Psoas muscle (tissue), 8 donors: ENCODE measurements at places on chromosomes 4 and X.

DNA sequence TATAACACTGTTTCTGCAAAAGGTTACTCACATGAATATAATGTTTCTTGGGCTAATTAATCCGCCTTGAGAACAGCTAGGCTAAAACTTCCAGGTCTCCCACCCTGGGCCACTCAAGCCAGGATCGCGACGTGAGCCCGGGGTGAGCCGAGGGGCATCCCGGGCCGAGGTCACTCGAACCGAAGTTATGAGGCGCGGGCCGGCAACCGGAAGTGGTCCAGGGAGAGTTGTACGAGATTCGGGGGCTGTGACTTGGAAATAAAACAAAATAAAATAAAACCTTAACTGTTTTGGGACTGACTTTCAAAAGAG, 317 bp downstream of the CMC4 start:
- DNase-seq = no peak

- DNase-seq = no peak
Measured at GRCh38 chrX:79556800-79557199, 189.7 kb upstream of the ITM2A start.

GRCh38 chrX:109672239-109672638, 47.3 kb upstream of the KCNE5 start:
- no peak for DNase-seq

DNA sequence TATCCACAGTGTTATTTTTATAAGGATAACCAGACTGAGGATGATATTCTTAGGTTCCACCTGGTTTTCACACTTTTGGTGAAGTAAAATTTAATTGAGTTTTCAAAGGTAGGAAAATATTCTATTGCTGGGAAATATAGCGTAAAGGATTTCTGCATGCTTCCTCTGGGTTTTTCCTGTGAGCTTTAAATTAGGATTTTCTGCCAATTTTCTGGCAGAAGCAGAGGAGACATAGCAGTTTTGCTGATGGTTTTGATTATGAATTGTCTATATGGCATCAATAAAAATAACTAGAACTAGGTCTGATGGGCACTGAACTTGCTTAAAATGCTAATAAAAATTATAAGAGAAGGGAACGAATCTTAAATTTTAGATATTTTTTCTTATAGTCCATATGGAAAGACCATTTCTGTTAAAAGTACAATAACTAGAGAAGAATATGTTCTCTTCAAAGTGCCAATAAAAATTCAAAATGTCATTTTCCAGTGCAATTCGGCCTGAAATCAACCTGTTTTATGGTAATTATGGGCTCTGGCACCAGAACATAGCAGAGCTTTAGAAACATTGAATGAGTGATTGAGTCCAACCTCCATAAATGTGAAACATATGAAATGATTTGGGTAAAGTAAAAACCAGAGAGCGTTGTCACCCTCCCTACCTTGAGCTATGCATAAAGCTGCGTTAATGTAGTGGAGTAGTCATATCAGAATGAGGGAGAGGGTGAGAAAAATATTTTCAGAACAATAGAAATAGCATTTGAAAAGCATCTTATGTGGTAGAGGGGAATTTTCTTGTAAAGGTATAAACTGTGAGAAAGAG, 279.7 kb downstream of the SPRY1 start:
- DNase-seq = no peak

GRCh38 chrX:19846995-19847790, 40.2 kb downstream of the SH3KBP1 start:
- peak; percentile 41 for DNase-seq

- DNase-seq = peak; percentile 71
Measured at GRCh38 chr4:158670975-158671664, 567 bp downstream of the C4orf46 start.

GRCh38 chr4:130403221-130403620, 1307.3 kb downstream of the C4orf33 start:
- no peak for DNase-seq

- DNase-seq = no peak
Measured at GRCh38 chrX:72358313-72358712, 52.6 kb upstream of the CITED1 start.

GRCh38 chr4:4559596-4559995, 17.7 kb upstream of the STX18 start:
- no peak for DNase-seq

DNA sequence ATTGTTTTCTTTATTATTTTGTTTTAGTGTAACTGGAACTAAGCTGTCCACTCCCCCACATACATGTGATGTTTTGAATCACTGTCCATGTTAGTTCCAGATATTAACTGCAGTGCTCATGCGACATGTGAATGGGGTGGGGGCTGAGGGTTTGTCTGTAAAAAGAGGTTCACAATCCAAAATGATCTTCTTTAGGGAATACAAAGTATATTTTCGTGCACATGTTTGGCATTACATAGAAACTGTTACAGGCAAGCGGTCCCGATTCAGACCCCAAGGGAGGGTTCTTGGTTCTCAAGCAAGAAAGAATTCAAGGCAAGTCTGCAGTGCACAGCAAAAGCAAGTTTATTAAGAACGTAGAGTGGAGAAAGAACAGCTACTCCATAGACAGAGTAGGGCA, 296.5 kb upstream of the CLNK start:
- DNase-seq = no peak

GRCh38 chr4:140222171-140222570, 68.2 kb upstream of the MAML3 start:
- DNase-seq = no peak

GRCh38 chr4:26088433-26088928, 174.5 kb downstream of the SMIM20 start:
- DNase-seq = no peak

GRCh38 chr4:128349921-128350320, 62.3 kb upstream of the PGRMC2 start:
- no peak for DNase-seq

DNA sequence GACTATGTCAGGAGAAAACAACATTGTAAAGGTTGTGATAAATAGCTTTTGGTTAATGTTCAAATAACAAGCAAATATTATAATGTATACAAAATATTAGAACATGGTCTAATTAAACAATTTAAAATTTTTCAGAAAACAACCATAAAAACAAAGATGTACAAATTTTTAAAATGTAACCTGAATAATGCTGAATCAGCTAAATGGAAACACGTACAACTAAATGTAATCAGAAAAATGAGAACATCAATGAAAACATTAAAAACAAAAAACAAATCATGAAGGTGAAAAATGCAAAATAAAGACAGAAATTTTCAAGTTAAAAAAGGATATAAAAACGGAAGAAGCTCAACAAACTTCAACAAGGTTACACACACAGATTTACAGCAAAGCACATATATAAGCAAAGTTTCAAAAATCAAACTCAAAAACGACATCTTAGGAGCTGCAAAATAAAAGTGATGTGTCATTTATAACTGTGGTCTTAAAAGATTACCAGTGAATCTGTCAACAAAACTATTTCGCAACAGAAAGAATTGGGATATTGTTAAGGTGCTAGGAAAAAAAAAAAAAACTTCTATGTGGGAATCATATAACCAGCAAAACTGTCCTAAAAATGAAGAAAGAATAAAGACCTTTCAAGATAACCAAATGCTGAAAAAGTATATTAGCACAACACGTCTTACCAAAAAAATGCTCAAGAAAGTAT, 31.8 kb downstream of the ZNF732 start:
- DNase-seq = no peak

- DNase-seq = no peak
Measured at GRCh38 chr4:5752376-5753184, 41.6 kb downstream of the EVC start.

DNA sequence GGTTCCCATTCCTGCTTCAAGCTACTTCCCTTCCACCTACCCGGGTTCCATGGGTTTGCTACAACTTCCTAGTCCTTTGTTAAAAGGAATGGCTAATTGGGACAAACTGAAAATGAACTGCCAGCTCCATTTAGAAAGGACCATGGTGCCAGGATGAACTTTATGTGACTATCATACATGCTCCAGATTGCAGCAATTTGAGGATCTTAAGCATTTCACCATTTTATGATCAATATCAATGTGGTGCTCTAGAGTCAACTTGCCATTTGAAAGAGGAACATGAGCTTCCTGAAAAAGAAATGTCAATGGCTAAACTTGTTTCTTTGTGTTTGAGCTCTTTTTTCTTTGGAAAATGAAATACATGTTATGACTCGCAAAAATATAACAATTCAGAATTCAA, 92.7 kb upstream of the IL15 start:
- no peak for DNase-seq

DNA sequence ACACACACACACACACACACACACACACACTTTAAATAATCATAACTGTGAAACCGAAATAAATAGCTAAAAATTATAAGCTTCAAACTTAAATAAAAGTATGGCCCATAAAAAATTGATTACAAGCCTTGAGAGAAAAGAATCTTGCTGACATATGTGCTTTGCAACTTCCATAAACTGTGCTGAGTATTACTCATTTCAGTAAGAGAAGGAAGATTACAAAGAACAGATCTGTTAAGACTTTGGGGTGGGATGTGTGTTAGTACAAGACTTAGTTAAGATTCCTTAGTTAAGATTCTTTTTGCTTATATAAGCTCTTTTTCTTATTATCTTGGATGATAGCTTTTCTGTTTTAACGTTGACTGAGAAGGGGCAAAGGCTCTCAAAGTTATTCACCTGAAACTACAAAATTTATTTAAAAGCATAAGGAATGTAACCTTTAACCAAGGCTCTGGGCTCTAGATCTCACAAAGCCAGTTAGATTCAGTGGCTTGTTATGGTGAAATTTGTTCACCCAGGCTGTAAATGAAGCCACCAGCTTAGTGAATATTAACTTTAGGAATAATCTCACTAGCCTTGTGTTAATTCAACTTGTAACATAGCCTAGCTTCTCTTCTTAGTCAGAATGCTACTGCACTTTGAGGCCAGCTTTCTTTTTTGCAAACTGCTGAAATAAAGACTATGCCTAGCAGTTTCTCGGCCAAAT, 58.2 kb downstream of the ARSJ start:
- no peak for DNase-seq

DNA sequence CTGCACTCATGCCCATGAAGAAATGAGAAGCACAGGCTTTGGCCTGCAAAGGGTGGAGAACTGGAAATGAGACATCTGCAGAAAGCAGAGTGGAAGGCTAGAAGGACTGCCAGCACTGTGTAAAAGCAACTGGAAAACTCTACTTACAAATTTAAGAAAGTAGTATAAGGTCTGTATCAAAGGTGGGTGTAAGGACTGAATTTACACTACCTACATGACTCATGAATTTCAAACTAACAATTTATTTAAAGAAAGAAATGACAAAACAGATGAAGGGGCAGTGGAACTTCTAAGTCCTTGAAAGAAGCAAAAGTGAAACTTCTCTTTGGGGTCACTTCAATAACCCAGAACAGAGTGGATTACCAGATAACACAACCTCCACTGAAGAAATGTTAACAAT, 71.2 kb downstream of the SLC10A7 start:
- DNase-seq = no peak

GRCh38 chr4:101200561-101200960, 146.8 kb downstream of the PPP3CA start:
- DNase-seq = no peak

- DNase-seq = no peak
Measured at GRCh38 chrX:68932611-68933010, 103.8 kb downstream of the EFNB1 start.

DNA sequence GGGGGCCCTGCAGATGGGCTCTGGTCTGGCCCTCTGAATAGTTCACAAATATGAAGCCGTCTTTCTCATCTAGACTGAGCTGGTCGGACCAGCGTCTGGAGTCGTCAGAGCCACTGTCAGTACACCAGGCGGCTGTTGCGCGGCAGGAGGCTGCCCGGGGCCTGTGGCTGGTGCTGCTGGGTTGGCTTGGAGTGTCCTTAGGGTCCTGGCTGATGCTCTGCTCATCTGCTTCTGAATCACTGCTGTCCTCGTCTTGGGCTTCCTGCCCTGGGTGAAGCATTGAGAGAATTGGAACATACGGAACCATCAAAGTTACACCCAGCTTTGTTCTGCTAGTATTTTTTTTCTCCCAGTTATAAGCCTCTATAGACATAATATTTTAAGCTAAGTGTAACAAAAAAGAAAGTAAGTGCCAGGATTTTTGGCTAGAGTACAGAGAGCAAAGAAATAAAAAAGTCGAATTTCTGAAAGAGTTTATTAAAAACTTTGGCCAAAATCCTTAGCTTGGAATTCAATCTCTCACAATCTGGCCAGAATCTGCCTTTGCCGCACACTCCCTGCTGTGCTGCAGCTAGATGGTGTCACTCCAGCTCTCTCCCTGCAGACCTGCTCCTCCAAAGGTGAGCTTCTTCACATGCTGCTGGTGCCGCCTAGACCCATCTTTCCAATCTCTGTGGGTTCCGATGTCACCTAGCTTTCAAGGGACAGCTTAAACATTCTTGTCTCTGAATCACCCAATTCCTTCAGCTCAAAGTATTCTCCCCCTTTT, 96.2 kb downstream of the CDS1 start:
- DNase-seq = peak; percentile 62

GRCh38 chr4:80431203-80431965, 95.9 kb downstream of the CFAP299 start:
- DNase-seq = no peak

GRCh38 chrX:112731793-112732192, 52.1 kb upstream of the LHFPL1 start:
- no peak for DNase-seq

DNA sequence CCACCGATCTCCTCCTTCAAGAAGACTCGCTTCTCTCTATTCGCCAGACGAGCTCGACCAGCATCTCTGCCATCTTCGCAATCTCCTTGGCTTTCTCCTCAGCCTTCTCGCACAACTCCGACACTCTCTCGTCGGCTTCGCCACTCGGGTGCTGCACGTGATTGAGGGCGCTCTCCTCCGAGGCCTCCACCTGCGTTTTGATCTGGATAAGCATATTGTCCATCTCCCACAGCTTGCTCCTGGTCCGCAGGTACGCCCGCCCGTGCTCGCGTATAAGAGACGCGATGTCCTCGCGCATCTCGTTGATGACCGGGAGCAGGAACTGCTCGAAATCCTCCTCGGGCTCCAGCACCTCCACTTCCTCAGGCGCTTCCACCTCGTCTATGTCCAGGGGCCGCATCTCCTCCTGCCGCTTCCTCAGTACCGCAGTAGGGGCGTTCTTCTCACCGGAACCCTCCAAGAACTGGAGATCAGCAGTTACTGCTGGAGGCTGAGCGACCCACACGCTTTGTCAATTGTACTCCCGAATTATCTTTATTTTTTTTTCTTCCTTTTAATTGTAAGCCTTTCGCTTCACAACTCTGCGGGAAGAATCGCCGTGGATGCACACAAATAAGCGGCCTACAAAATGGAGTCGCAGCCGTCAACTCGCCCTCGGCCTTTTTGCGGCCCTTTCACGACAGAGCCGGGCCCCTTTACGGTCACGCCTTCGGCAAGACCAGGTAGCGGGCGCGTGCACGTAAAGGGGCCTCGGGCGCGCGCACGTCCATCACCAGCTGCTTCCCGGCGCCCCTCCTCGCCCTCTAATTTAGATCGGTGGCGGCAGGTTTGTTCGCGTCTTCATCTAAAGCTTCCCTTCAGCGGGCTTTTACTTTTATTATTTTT, at the start of gene MRFAP1L1:
MRFAP1L1 (minus strand) TSS at position 636 of the 885 bp plus-strand sequence; CDS start at position 400, 236 bp downstream.
- peak; percentile 98 for DNase-seq

GRCh38 chr4:172815499-172816164, 353.0 kb upstream of the GALNT7 start:
- DNase-seq = no peak

- no peak for DNase-seq
Measured at GRCh38 chrX:54564936-54565335, 34.9 kb downstream of the GNL3L start.
